Ascending aorta (tissue), 2 donors: ENCODE measurements at places on chromosomes 3 and 15.

- H3K36me3 ChIP-seq: no peaks in the 10 kb centered on the region
- no peaks in the 10 kb centered on the region for H3K4me1 ChIP-seq
- H3K4me3 ChIP-seq: no peak overlapping the region
- H3K27me3 ChIP-seq: no peaks in the 10 kb centered on the region
- DNase-seq: no peak
Observed at GRCh38 chr3:195809796-195810454, 1.8 kb downstream of the MUC4 start.

GRCh38 chr3:69740103-69741021 lies 1.1 kb downstream of the MITF start:
- no peaks in the 10 kb centered on the region for H3K36me3 ChIP-seq
- DNase-seq: no peak

- DNase-seq: no peak
- no peak overlapping the region for H3K27ac ChIP-seq
- no peaks in the 10 kb centered on the region for H3K27me3 ChIP-seq
- no peaks in the 10 kb centered on the region for H3K36me3 ChIP-seq
- no peak overlapping the region for H3K4me3 ChIP-seq
Observed at GRCh38 chr15:71248386-71248785, 133.1 kb downstream of the THSD4 start.

- no peaks in the 10 kb centered on the region for H3K4me1 ChIP-seq
- DNase-seq: no peak
- no peaks in the 10 kb centered on the region for H3K27me3 ChIP-seq
- no peak overlapping the region for H3K4me3 ChIP-seq
- no peaks in the 10 kb centered on the region for H3K36me3 ChIP-seq
Observed at GRCh38 chr3:98961161-98962155, 60.0 kb upstream of the DCBLD2 start.

GRCh38 chr3:189160519-189161309 lies 11.1 kb upstream of the TPRG1 start:
- H3K4me1 ChIP-seq: no peaks in the 10 kb centered on the region
- no peak overlapping the region for H3K27ac ChIP-seq
- no peak for DNase-seq
- H3K4me3 ChIP-seq: no peak overlapping the region

- no peaks in the 10 kb centered on the region for H3K36me3 ChIP-seq
- no peak overlapping the region for H3K4me3 ChIP-seq
- no peaks in the 10 kb centered on the region for H3K4me1 ChIP-seq
- no peak for DNase-seq
- H3K27ac ChIP-seq: no peak overlapping the region
Observed at GRCh38 chr3:149670742-149671492, 13.1 kb upstream of the WWTR1 start.

- no peak overlapping the region for H3K27ac ChIP-seq
- H3K4me1 ChIP-seq: no peaks in the 10 kb centered on the region
- H3K27me3 ChIP-seq: no peaks in the 10 kb centered on the region
- H3K36me3 ChIP-seq: no peaks in the 10 kb centered on the region
Observed at GRCh38 chr15:91068966-91069365, 31.1 kb upstream of the SV2B start.

DNA sequence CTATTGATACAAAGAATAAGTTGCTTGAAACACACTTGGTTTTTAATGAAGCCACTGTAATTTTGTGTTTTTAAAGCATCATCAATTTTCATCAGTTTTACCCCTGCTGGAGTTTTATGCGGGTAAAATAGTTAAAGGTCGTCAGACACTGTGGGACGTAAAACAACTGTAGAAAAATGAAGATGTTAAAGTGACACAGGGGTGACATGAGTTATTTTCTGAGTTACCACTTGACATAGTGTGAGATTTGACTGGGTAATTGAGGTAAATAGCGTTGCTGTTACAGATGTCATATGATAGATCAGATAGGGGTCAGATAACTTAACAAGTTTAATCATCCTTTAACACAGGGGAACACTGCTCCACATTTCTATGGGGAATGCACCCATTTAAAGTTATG lies 297.6 kb downstream of the CHL1 start:
- no peak overlapping the region for H3K27ac ChIP-seq
- H3K4me3 ChIP-seq: no peak overlapping the region
- no peaks in the 10 kb centered on the region for H3K36me3 ChIP-seq
- H3K27me3 ChIP-seq: no peaks in the 10 kb centered on the region
- no peak for DNase-seq

GRCh38 chr15:100860829-100861510 lies 18.7 kb upstream of the ALDH1A3 start:
- no peak for DNase-seq
- H3K4me3 ChIP-seq: no peak overlapping the region
- H3K27ac ChIP-seq: no peak overlapping the region
- H3K4me1 ChIP-seq: no peaks in the 10 kb centered on the region

DNA sequence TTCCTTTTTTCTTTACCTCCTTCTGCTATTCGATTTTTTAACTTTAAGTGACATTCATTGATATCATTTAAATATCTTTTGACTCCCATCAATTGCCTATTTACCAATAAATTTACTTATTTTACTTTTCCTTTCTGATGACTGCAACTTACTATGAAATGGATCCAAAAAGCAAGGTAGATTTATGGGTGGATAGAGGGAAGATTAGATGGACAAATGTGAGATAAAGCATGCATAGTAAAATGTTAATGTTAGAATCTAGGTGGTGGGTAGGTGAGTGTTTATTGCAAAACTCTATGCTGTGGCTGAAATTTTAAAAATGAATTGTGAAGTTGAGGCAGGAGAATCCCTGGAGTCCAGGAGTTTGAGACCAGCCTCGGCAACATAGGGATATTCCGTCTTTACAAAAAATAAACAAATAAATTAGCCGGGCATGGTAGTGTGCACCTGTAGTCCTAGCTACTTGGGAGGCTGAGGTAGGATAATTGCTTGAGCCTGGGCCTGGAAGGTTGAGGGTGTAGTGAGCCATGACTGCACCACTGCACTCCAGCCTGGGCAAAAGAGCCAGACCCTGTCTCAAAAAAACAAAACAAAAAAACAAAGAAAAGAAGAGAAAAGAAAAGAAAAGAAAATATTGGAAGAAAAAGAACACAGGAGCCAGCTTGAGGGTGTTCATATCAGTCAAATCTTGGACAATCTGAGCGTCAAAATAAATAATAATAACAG lies 6.1 kb upstream of the PDCD6IP start:
- no peaks in the 10 kb centered on the region for H3K27me3 ChIP-seq
- H3K36me3 ChIP-seq: no peaks in the 10 kb centered on the region
- DNase-seq: no peak
- no peaks in the 10 kb centered on the region for H3K4me1 ChIP-seq
- no peak overlapping the region for H3K27ac ChIP-seq
- no peak overlapping the region for H3K4me3 ChIP-seq

DNA sequence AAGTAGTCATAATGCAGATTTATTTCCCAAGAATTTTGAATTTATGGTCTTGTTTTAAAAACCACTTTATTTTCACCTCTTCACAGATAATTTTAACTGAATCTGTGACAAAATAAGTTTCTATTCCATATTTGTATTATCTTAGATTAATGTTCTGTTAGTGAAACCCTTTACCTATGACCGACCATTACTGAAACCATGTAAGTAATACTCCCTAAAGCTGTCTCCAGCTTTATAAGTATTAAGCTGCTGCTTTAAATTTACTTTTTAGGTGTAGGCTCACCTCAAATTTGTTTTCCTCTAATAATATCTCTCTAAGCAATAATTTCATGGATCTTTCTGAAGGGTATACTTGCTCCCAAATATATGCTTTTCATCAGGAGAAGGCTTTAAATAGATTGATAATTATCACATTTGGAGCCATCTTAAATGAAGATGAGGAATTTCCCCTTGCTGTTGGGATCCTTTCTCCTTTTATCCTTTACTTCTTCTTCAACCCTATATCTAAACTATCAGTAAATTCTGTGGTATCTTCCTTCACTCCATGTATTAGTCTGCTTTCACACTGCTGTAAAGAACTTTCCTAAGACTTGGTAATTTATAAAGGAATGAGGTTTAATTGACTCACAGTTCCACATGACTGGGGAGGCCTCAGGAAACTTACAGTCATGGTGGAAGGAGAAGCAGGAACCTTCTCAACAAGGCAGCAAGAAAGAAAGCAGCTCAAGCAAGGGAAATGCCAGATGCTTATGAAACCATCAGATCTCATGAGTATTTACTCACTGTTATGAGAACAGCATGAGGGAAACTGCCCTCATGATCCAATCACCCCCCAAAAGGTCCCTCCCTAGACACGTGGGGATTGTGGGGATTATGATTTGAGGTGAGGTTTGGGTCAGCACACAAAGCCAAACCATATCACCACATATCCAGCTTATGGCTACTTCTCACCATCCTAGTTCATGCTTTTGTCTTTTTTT lies 92.3 kb upstream of the P2RY1 start:
- no peak overlapping the region for H3K4me3 ChIP-seq
- H3K36me3 ChIP-seq: no peaks in the 10 kb centered on the region
- no peak for DNase-seq
- no peaks in the 10 kb centered on the region for H3K4me1 ChIP-seq
- H3K27me3 ChIP-seq: no peaks in the 10 kb centered on the region
- H3K27ac ChIP-seq: no peak overlapping the region

GRCh38 chr3:139738697-139739096 lies 60.9 kb upstream of the NMNAT3 start:
- no peaks in the 10 kb centered on the region for H3K27me3 ChIP-seq
- no peak for DNase-seq
- H3K27ac ChIP-seq: no peak overlapping the region
- no peak overlapping the region for H3K4me3 ChIP-seq

GRCh38 chr3:155889952-155890351 lies 19.5 kb downstream of the GMPS start:
- H3K36me3 ChIP-seq: peaks cover 4% of the 10 kb centered on the region
- DNase-seq: no peak
- H3K4me1 ChIP-seq: peaks cover 15% of the 10 kb centered on the region

GRCh38 chr3:140388202-140388922 lies 289.5 kb upstream of the TRIM42 start:
- no peaks in the 10 kb centered on the region for H3K27me3 ChIP-seq
- H3K36me3 ChIP-seq: no peaks in the 10 kb centered on the region
- H3K4me1 ChIP-seq: no peaks in the 10 kb centered on the region
- H3K4me3 ChIP-seq: no peak overlapping the region
- no peak for DNase-seq

- peak overlapping the region; percentile 89 for H3K4me3 ChIP-seq
- DNase-seq: peak; percentile 84
- peaks cover 11% of the 10 kb centered on the region for H3K4me1 ChIP-seq
- H3K27ac ChIP-seq: peak overlapping the region; percentile 97
Observed at GRCh38 chr3:42600958-42601675, 631 bp downstream of the NKTR start.

DNA sequence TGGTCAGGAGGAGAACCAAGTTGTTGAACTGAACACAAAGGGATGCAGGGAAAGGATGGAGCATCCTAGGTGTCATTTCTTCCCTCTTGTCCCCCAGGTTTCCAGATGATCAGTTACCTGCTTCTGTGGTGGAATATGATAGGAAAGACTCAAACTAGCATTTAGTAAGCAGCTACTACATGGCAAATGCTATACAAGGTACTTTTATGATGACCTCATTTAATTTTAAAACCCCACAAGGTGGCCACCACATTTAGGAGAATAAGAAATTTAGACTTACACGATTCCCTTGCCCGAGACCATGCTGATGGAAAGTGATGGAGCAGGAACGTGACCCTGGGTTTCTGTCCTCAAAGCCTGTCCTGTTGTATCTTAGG lies 40.9 kb downstream of the CCR4 start:
- no peak overlapping the region for H3K27ac ChIP-seq
- H3K36me3 ChIP-seq: peaks cover 5% of the 10 kb centered on the region
- H3K27me3 ChIP-seq: no peaks in the 10 kb centered on the region
- DNase-seq: no peak

GRCh38 chr3:50913260-50913659 lies 238.5 kb downstream of the DOCK3 start:
- no peak overlapping the region for H3K27ac ChIP-seq
- H3K36me3 ChIP-seq: no peaks in the 10 kb centered on the region
- no peaks in the 10 kb centered on the region for H3K4me1 ChIP-seq
- DNase-seq: no peak

DNA sequence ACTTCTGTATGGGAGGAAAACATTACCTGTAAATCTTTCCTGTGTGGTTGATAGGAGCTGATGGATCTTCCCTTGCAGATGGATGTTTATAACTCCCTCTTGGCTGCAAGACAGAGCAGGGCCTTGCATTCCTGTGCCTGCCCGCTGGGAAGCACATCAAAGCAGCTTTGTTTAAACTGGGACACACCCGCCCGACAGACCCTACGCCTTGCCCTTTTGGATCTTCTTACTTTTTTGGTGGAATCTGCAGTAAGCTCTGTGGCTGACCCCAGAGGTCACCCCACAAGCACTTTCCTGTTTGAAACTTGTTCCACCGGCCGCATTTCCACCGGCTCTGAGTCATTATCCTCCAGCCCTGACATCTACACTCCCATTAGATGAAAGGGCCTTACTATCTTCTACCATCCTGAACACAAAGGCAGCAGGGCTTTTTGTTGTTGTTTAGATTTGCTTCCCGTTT lies 244.1 kb upstream of the STT3B start:
- H3K4me1 ChIP-seq: no peaks in the 10 kb centered on the region
- H3K4me3 ChIP-seq: no peak overlapping the region
- no peaks in the 10 kb centered on the region for H3K27me3 ChIP-seq
- H3K36me3 ChIP-seq: no peaks in the 10 kb centered on the region
- DNase-seq: no peak
- no peak overlapping the region for H3K27ac ChIP-seq

DNA sequence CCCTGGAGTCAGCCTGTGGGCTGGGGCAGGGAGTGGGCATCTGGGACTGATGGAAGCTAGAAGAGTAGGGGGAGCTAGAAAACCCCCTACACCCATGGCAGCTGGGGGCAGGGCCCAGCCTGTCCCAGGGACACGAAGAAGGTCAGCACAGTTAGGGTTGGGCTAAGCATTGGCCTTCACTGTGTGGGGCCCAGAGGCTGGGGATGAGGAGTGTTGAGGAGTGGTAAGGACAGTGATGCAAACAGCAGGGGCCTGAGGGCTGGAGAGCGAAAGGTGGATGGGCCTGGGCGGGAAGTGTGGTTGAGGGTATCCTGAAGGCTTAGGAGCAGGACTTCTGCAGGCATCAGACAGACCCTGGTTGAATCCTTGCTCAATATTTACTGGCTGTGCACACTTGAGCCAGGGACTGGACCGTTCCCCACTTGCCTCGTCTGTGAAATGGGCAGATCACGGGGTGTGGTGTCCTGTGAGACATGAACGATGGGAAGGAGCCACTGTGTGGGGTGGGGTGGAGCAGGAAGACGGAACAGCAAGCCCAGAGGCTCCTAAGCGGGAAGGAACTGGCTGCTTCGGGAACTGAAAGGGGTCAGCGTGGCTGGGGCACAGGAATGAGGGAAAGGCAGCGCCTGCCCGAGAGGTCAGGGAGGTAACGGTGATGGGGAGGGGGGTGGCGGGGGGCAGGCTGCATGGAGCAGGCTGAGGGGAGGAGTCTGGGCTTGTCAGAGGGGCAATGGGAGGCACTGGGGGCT lies 7.3 kb downstream of the PRKCD start:
- no peaks in the 10 kb centered on the region for H3K36me3 ChIP-seq
- H3K4me3 ChIP-seq: no peak overlapping the region
- peak overlapping the region; percentile 10 for H3K27ac ChIP-seq
- peaks cover 5% of the 10 kb centered on the region for H3K4me1 ChIP-seq
- no peaks in the 10 kb centered on the region for H3K27me3 ChIP-seq

GRCh38 chr3:141419946-141420345 lies 51.6 kb downstream of the ZBTB38 start:
- peak overlapping the region; percentile 64 for H3K27ac ChIP-seq
- peaks cover 39% of the 10 kb centered on the region for H3K4me1 ChIP-seq
- no peaks in the 10 kb centered on the region for H3K27me3 ChIP-seq
- DNase-seq: no peak
- peaks cover 34% of the 10 kb centered on the region for H3K36me3 ChIP-seq
- H3K4me3 ChIP-seq: no peak overlapping the region

GRCh38 chr3:141682921-141683320 lies 55.2 kb upstream of the RNF7 start:
- H3K27ac ChIP-seq: no peak overlapping the region
- no peak overlapping the region for H3K4me3 ChIP-seq
- peaks cover 2% of the 10 kb centered on the region for H3K4me1 ChIP-seq
- H3K27me3 ChIP-seq: no peaks in the 10 kb centered on the region
- no peak for DNase-seq
